ENCODE measurements at places on chromosomes 5 and 9.

GRCh38 chr5:136155761-136156160, 23.1 kb downstream of the SMAD5 start:
- DNase-seq, result no peak

DNA sequence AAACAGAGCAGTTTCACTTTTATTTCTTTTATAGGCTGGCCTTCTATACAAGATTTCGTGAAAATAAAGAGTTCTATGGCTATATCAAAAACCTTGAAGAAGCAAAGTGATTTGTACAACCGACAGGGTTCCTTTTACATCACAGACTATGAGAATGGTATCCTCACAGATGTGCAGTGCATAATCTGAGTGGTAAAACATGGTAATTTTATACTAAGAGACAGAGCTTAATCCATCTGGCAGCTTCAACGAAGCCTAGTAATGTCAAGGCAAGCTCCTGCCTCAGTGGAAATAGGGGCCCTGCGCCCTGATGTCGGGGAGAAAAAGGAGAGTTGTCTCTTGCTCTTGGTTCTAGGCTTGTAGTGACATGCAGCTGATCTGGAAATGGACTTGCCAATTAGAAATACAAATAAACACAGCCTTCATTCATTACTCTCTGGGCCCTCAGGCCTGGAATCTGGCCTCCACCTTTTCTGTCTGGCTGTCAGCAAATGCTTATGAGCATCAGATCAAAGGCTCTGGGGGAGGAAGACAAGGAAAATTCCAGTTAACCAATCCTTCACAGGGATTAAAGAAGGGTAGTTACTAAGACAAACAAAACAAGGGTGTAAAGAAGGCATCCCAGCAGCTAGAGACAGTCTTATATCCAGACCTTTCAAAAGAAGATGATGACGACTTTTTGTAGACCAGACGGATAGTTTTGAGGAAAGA, 33.6 kb upstream of the TRIM32 start:
- no peak for DNase-seq

- no peak for DNase-seq
Measured at GRCh38 chr5:82745016-82745415, 332.2 kb downstream of the TMEM167A start.

DNA sequence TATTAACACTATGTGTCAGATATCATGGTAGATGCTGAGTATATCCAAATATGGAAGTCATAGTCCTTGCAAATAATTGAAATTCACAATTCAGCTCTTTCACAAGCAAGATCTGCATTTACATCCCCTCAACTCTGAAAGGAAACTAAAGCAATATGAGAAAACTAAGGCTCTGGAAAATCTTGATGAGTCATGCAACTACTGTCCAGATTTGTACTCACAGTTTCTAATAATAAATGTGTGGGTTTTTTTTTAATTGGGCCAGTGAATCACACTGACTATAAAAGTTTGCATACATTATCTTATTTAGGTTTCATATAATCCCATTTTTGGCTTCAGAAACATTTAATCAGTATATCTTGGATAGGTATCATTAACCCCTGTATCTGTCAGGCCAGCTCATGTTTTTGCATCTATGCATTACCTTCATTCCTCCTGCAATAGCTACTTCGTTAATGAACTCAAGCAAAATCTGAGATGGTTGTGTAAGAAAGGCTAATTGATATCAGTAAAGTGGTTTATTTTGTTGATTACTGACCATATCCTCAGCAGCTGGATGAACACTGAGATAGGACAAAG, 58.7 kb upstream of the PRR16 start:
- no peak for DNase-seq

- no peak for DNase-seq
Measured at GRCh38 chr5:137753691-137754187, 424 bp downstream of the HNRNPA0 start.

- no peak for DNase-seq
Measured at GRCh38 chr9:33921967-33922895, 105.3 kb downstream of the UBE2R2 start.

- DNase-seq, result no peak
Measured at GRCh38 chr9:123397975-123398374, 42.0 kb downstream of the CRB2 start.

DNA sequence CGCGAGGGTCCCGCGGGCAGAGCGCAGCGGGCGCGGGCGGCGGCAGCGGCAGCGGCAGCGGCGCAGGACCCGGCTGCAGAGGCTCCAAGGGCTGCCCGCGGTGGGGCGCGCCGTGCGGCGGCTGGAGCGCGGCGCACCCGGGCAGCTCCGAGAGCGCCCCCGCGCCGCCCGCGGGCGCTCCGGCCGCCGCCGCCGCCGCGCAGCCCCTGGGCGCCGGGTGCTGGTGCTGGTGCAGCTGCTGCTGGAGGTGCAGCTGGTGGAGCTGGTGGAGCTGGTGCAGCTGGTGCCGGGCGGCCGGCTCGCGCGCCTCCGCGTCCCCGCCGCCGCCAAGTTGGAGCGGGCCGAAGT, 644 bp downstream of the IER5L start:
- DNase-seq, result no peak

- DNase-seq, result no peak
Measured at GRCh38 chr9:121638399-121638798, 13.0 kb upstream of the DAB2IP start.

- DNase-seq, result no peak
Measured at GRCh38 chr9:93827545-93828330, 127.4 kb downstream of the BARX1 start.

All from stimulated activated CD8-positive, alpha-beta memory T cell treated with anti-CD3 and anti-CD28 coated beads, Interleukin-7, amount 100 ng/mL, for 1 hour (primary cell).